ENCODE measurements at places on chromosomes 6 and 20.
A peak's percentile ranks its signal among the peaks of the same experiment; 100 is the strongest.

DNA sequence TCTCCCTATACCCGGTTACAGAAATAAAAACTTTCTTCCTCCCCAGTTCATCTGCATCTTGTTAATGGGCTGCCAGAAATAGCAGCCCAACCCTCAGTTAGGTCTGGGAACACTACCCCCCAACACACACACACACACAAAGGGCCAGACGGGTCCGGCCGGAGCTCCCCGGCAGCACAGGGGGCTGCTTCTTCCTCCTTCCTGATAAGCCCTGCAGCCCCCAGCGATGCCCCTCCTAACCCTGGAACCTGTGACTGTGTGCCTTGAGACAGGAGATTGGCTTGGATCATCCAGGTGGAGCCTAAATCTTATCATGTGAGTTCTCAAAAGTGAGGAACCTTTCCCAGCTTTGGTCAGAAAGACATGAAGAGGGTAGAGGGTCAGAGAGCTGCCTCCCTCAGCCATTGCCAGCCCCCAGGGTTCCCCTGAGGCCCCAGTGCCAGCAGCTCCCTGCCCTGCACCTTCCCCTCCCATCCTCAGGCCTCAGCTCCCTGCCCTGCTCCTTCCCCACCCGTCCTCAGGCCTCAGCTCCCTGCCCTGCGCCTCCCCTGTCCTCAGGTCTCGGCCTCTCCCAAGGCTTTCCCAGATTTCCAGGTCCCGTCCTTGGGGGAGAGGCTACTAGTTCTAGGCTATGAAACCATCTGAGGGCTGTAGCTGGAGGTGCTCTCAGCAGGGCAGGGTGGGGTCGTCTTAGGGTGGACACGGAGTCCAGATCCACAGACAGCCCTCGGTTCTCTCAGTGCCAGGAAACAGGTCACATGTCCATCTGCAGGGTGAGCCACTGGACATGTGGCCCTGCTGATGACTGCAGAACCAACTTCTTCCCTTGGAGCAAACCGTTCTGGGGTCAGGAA lies 34.5 kb upstream of the CST7 start:
- DNase-seq: no peak

- DNase-seq: no peak
Observed at GRCh38 chr20:18943542-18943941, 130.0 kb downstream of the SCP2D1 start.

DNA sequence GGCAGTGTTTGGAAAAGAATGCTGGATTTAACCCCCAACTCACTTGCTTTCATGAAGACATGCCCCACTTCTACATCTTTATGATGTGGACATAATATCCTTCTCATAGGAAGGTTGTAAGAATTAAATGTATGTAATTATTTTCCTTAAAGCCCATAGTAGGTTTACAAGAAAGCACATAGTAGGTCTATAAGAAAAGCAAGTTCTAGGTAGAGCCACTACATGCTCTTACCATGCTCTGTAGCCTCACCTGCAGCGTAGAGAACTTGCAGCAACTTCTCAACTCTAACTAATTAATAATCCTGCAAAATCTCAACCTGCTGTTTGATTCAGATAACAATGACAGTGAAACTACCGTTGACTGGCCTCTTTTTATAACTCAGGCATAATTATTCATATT lies 288.4 kb downstream of the TSHZ2 start:
- no peak for DNase-seq

DNA sequence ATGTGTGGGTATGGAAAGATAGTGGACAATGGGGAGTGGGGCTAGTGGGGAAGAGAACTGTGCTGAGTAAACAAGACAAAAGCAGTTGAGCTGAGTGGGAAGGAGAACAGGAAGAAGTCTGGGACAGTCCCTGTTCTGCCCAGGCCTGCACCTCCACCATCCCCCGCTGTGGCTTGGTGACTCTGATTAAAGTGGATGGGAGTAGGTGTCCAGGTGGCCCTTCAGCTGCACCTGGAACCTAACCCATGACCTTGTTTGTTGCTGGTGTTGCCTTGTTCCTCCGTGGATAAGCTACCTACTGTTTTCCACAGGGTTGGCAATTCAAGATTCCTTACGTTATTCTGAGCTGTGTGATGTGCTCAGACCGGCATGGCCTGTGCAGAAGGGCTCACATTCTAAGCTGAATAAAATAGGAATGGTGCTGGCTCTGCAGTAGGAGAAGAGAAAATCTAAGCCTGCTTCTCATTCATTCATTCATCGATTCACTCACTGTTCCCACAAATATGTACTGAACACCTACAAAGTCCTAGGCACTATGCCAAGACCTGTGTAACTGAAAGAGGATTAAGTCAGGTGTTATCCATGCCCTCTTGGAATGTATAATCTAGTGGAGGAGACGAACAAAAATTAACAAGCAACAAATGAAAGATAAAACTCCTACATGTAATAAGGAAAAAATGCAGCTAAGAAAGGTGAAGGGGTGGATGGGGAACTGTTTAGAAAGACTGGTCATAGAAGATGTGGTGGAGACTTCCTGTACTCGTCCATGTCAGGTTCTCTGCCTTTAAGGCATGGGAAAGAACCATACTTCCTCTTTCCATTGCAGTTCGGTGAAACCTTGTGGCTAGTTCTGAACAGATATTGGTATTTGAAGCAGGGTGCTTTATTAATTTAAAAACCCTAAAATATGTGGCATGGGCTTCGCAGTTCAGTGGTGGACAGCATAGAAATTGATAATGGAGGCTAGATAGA lies 10.1 kb upstream of the CALHM6 start:
- DNase-seq: no peak

- no peak for DNase-seq
Observed at GRCh38 chr20:9015984-9016324, 52.9 kb upstream of the PLCB4 start.

DNA sequence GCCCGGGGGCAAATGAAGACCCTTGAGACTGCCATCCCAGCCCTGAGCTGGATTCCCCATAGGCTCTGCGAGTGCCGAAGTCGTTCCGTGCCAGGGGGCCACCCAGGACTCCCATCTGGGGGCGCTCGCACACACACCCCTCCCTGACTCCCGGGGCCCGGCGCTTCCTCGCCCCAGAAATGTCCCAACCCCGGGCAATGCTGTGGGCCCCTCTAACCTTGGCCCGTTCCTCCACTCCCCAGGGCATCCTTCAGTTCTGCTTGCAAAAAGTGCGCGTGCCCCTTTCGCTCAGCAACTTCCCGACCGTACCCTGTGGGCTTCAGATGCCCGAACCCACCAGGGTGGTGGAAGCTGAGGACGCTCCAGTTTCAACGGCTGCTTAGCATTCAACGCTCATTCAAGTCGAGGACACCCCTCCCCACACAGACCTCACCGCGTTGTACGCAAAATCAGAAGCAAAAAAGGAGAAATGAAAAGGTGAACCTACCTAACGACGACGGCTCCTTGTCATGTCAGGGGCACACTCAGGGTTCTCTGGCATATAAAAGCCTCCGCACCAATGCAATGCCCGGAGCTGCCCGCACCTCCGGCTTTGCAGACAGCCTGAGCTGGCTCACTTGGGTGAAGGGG lies 25.3 kb downstream of the RIPOR2 start:
- DNase-seq: peak; percentile 31

GRCh38 chr20:22464312-22465003 lies 119.9 kb downstream of the FOXA2 start:
- DNase-seq: no peak

DNA sequence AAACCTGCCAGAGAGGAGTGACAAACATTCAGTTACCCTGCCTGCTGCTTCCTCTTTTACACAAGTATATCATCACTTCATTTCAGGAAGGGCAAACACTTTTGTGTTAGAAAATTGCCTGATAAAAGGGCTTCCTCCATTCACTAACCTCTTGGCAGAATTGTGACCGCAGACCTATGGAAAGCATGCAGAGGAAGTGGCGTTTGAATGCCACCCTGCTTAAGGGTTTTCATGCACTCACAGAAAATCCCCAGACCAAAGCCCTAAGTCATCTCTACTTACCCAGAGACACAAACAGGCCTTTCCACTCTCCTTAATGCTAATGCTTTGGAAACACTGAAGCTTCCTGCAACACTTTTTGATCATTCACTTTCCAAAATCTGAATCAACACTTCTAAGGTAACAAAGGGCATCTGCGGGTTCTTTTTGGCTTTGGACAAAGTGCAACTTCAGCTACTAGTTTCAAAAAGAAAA lies 22.1 kb upstream of the RALGAPA2 start:
- DNase-seq: no peak

DNA sequence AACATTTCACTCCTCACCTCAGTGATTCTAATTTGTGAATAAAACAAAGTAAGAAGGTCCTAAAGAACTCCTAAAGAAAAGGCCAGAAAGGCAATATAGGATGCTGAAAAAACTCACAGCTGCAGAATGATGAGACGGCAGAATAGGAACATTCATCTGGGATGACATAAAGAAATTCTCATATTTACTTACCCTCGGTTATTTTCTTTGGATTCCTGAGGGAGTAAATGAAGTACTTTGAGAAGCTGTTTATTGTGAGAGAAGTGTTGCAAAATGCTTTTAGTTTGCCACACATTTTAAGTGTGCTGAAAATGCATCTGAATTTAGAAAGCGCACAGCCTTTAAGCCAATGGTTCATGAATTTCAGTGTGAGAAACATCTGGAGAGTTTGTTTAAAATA lies 35.7 kb upstream of the RBL1 start:
- no peak for DNase-seq

- DNase-seq: peak; percentile 60
Observed at GRCh38 chr20:10671919-10672623, 1.7 kb downstream of the JAG1 start.

DNA sequence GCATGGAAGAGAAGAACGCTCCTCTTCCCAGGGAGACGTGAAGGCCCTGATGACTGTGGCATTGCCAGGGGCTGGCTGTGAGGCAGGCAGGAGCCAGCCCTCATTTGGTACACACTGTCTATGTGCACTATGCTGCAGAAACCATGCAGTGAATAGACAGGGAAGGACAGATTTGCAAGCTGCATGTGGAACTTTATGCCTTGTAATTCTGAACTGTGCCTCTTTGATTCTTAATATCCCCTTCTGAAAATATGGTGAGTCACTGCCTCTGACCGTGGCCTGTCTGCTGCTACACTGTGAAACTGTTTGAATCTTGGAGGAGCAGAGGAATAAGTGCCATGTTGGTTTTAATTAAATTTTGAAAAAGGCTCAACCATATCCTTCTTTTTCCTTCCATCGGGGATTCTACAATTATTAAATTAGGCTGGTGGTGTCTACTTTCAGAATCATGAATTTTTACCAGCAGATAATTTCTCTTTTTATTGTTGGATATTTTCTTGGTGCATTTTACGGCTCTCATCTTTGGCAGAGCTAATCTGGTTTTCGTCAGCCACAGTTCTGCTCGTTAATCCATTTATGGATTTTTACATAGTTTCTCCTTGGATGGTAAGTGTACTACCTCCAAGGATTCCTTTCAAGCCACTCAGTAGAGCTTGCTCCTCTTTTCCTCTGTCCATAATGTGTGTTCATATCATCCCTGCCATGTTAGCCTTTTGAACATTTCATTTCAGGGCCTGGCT lies 301.0 kb upstream of the SLC35B3 start:
- DNase-seq: no peak
